Inflammatory macrophage treated with lipopolysaccharide for 1 hour (primary cell): ENCODE measurements at places on chromosomes 4 and X.
A peak's percentile ranks its signal among the peaks of the same experiment; 100 is the strongest.

GRCh38 chr4:96675416-96675815, 835.5 kb downstream of the PDHA2 start:
- no peak for DNase-seq

DNA sequence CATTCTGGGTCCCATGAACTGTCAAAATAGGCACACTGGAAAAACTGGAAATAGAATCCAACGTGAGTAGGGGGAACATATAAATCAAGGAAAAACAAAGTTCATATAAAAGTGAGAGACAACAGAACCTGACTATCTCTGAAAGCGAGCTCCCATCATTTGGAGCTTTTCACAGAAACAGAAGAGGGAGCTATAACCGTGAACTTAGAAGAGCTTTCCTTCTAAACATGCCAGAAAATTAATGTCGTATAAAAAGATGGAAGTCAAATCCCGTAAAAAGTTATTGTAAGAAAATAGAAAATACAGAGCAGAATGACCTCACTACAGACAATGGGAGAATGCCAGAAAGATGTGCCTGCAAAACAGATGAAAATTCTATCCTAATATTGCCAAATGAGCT, 23.9 kb upstream of the HSD17B10 start:
- no peak for DNase-seq

- DNase-seq = no peak
Measured at GRCh38 chr4:25799522-25799921, 63.3 kb downstream of the SEL1L3 start.

GRCh38 chr4:169566021-169566818, 46.2 kb downstream of the NEK1 start:
- DNase-seq = peak; percentile 14

DNA sequence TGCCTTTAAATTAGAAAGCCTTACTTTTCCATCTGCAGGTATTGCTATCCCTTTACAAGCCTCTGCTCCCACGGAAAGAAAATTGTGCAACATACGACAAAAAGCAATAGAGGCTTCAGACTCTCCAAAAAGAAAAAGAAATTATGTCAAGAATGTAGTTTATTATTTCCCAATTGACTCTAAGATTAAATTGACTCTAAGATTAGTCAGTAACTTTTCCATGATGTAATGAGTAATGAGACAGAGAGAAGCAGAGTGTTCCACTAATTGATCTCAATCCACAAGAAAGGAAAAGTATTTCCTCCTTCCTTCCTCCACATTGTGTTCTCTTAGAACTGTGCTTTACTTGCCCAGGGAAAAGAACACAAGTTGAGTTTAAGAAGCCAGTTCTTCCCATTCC, 345.7 kb upstream of the HS3ST1 start:
- no peak for DNase-seq
